Fibroblast of skin of back (primary cell): ENCODE measurements at places on chromosomes 6 and 20.

- DNase-seq, result peak; percentile 25
Observed at GRCh38 chr20:10713161-10713560, 39.4 kb upstream of the JAG1 start.

DNA sequence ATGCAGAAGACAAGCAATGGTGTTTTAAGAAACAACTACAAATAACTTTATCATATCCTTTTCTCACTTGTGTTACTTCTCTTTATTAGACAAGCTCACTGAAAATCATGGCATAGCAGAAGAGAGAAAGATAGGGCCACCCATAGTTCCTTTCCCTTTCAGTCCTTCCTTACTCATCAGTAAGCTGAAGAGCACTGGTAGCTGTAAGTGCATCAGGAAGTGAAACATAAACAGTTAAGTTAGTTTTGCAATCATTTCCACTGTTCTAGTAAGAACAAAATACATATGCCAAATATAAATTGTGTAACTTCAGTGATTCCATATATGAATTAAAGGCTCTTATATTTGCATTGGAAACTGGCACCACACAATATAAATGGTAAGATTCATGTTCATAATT, 220.1 kb downstream of the HACE1 start:
- DNase-seq, result peak; percentile 42

GRCh38 chr6:170454512-170455285, 98.4 kb downstream of the PSMB1 start:
- DNase-seq, result no peak

GRCh38 chr6:33417128-33417902, 592 bp downstream of the CUTA start:
- peak; percentile 88 for DNase-seq

- no peak for DNase-seq
Observed at GRCh38 chr6:257774-258173, 34.5 kb upstream of the DUSP22 start.
